ENCODE measurements at places on chromosomes 1 and 21. TPM values are rescaled to one million over a fixed set of nuclear protein-coding genes. Genes with fewer than 3 reads are reported as not detected.

AJAP1 gene
- total RNA-seq = 1.4 TPM

DBT gene
- total RNA-seq = 11.8 TPM

CHD5 gene
- 0.98 TPM for total RNA-seq

DNA sequence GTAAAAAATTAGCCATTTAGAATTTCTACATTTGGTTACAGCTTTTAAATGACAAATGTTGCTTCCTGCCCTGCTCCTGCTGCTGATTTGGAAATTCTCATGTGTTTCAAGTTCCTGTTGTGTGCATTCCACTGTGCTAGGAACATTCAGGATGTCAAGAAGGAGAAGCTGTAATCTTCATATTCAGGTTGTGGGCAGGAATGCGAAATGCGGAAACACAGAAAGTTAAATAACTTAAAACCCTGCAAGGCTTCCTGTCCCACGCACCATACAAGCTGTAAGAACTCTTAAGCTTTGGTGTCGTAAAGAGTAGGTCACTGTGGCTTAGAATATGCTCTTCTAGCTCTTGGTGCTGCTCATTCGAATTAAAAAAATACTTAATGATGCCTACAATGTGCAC is 52.6 kb downstream of the S100B start:
- no peak for DNase-seq

DNA sequence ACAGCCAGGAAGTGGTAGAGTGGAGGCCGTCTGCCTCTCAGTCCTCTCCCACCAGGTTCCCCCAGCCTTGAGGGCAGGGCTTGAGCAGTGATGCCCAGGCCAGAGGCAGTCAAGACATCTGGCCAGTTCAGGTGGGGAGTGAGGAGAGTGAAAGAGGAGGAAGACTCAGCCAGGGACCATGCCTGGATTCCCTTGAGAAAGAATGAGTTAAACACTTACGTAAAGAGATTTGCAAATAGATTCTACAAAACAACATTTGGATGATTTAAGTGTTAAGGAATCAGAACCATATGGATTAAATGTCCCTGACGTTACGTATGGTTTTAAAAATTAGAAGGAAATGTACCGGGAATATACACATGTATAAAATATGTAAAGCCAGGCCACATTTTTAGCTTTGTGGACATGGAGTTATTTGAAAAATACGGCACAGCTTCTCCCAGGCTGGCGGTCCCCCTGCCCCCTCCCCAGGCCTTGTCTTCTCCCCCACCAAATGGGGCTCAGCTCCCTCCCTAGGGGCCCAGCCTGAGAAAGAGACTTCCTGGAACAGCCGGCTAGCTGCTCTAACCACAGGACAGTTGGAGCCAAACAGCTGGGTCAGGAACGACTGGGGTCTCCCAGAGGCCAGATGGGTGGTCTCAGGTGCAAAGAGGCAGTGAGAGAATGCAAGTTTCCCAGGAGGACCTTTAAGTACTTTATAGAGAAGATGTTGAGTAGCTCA is 188.3 kb upstream of the EDN2 start:
- no peak for DNase-seq

DNA sequence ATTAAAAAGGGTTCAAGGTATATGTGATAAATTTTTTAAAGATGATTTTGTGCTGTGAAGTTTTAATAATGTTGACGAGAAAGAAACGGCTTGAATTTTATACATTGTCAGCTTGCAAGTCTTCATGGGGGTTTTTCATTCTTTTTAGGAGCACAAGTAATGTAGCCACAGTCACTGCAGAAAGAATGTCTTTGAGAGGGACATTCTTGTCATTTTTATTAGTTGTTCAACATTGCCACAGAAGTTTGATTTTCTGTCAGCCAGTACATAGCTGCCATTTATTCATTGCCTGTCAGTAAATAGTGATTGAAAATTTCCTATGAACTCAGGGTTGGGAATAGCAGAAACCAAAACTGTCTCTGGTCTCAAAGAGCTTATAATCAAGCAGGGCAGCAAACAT is 156.3 kb downstream of the DHRS3 start:
- no peak for DNase-seq

DNA sequence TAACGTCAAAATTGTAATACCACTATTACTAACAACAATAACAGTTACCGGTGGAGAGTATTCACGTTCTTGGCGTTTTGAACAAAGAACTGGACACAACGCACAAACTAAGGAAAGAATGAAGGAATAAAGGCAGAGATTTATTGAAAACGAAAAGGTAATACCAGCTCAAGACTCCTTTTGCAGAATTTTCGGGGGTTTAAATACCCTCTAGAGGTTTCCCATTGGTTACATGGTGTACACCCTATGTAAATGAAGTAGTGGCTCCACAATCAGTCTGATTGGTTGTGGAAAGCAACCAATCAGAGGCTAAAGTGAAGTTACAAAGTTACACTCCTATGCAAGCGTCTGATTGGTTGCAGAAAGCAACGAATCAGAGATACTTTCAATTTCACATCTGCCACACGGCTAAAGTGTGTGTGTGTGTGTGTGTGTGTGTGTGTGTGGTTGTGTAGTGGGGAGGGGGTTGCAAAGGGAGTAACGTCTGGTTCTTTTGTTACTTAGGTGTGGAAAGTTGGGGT is 1.1 kb upstream of the GTF2B start:
- DNase-seq = no peak

DNA sequence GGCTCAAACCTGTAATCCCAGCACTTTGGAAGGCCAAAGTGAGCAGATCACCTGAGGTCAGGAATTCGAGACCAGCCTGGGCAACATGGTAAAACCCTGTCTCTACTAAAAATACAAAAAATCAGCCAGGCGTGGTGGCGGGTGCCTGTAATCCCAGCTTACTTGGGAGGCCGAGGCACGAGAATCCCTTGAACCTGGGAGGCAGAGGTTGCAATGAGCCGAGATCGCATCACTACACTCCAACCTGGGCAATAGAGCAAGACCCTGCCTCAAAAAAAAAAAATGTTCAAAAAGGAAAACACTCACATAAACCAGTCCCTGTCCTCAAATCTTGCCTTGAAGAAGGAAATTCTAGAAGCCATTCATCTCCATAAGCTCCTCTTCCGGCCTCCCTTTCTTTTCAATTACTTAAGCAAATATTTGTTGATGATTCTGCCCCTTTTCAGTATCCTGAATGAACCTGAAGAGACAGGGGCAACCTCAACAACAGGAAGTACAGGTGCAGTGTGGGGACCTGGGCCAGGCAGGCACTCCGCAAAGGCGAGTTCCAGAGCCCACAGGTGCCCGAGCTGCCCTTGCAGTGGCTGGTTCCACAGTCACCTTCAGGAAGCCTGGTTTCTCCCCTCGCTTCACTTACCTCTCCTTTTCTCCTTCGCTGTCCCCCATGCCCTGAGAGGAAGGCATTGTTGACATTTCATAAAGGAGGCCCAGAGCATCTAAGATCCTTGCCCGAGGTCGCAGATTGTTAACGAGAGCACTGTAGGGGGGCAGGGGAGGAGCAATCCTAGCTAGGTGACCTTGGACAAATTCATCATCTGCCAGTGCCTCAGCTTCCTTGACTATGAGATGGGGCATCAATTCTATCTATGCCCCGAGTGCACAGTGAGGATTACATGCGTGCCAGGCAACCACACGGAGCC is 8.9 kb upstream of the LEFTY1 start:
- DNase-seq = no peak

DNA sequence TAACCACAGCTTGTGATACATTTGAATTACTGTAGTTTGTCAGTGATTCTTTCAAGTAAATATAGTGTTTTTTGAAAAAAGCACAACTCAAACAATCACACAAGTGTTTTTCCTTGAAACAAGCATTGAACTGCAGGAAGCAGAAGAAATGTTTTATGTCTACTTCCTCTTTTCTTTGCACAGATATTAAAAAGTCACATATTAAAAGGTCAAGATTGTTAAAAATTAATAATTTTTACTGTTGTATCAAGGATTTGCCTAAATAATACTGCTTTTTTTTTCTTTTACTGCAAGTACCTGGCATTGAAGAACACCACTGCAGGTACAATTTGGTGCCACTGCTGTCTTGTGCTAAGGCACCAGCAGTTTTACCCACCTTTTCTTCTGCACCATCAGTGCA is 214.2 kb upstream of the C1orf105 start:
- DNase-seq = no peak

DNA sequence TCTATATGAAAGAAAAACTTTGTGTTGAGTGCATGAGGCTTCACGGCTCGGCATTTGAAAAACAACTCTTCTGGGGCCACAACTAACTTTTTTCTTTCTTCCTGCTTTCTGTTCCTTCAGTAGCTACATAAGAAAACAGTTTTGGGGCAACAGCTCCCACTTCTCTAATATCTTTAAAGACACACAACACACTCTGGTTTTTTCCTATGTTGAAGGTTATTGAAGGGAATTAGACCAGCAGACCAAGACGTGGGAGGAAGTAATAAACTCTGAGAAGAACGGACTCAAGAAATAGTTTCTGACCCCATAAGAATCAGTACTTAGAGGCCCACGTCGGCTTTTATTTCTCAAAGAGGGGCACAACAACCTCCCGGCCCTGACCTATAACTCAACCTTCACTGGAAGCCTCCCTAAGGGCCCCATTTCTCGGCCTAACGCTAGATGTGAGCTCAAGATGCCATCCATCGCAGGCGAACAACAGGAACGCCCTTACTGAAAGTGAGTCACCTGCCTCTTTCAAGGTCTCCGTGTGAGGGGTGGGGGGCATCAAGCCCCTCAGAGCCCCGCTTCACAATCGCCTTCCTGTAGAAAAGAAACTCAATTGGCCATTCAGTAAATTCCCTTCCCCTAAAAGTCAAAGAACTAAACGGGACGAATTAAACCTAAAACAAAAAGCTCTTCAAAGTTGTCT is 844 bp downstream of the ZMYM6 start:
- DNase-seq = peak; percentile 6

GRCh38 chr1:101183388-101183699 is 53.5 kb upstream of the S1PR1 start:
- DNase-seq = no peak

GRCh38 chr1:161198897-161199431 is at the start of gene ADAMTS4:
Gene ADAMTS4 (minus strand): TSS chr1:161199054. CDS start chr1:161198627, 427 bp downstream.
- no peak for DNase-seq

DNA sequence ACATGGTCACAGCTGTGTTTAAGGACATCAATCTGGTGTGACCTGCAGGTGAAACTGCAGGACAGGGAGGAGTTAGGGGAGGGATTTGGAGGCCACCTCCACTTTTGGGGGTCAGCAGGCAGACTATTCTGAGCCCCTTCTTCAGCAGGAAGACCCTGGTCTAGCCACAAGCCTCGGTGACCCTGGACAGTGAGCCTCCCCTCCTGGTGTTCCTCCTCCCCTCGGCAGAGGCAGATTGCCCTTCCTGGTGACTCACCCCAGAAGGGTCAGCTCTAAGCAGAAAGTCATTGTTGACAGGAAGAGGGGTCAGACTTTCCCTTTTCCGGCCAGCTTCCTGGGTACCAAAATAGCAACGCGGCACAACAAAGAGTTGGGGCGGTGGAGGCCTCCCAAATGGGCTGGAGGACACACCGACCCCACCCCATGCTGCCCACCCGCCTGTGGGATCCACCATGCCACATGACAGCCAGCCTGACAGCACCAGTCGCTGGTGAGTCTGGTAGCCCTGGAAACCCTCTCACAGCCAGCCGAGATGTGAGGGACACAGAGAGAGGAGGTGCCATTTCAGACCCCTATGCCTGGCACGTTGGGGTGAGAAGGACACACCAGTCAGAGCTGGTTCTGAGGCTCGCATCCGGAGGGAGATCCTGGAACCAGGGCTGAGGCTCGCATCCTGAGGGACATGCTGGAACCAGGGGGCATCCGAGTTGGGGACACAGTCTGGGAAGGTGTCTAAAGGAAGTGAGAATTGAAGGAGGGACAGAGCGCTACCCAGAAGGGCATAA is 14.7 kb upstream of the CSF1 start:
- DNase-seq = peak; percentile 35

DNA sequence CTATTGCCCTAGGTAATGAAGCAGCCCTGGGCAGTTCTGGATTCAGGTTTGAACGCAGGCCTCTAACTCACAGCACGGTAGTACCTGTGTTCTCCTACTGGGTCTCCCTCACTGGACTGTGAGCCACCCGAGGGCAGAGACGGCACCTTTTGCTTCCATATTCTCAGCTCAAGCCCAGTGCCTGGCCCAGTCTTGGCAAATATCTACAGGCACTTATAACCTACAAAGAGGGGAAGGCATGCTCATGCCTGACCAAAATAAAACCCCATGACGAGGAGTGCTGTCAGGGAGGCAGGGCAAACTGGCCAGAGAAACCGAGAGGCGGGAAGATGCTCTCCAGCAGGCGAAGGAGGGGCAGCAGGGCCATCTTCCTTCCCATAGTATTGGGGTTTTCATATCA is 91.1 kb downstream of the DDX20 start:
- no peak for DNase-seq

- DNase-seq = peak; percentile 9
Observed at GRCh38 chr1:166165661-166166328, 1.0 kb downstream of the FAM78B start.

DNA sequence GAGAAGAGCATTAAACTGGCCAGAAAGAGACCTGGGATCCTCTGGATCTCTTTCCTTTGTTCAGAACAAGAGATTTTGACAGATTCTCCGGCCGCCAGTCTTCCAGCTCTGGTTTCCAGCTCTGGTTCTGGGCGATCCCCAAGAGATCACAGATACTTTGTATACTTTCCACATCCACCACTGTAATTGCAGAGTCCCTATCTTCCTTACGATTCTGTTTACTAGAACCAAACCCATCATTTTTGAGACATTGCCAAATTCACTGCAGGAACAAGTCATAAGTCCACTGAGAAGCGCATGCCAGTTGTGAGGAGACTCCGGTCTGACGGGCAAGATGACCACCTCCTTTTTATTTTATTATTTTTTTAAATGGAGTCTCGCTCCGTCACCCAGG is 505.2 kb downstream of the SMYD3 start:
- DNase-seq = no peak

DNA sequence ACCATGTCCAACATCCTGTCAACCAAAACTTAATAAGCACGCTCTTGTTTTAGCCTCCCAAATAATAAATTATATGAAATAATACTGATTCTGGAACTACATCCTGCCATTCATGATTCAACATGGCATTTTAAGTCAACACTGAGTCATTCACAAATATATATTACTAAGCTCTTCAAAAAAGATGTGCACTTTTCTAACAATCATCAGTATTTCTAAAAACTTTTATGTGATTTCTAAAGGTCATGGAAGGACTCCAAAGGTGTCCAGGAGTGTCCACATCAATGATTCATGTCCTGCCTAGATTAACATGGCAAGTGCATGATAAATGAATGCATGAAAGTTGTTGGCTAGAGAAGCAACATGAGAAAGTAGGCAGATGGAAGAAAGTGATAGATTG is 51.6 kb downstream of the NEGR1 start:
- no peak for DNase-seq

GRCh38 chr1:28950006-28950405 is 35.6 kb downstream of the EPB41 start:
- no peak for DNase-seq

DNA sequence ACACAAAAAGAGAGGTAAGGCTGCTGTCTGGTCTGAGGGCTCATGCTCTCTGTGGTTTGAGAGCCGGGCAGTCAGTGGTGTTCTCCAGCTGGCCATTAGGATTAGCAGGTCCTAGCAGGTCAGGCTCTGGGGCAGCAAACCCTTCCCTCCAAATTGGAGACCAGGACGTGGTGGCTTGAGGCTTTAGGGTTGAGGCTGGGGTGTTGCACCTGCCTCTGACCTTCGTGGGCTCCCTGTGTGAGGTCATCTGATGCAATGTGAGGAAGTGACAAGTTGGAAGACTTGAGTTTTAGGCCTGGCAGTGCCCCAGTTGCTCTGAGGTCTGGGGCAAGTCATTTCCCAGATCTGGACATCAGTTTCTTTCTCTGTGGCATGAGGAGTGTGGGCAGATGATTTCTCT is 24.4 kb downstream of the SZRD1 start:
- no peak for DNase-seq
